ENCODE measurements at places on chromosomes 6 and 20.

DNA sequence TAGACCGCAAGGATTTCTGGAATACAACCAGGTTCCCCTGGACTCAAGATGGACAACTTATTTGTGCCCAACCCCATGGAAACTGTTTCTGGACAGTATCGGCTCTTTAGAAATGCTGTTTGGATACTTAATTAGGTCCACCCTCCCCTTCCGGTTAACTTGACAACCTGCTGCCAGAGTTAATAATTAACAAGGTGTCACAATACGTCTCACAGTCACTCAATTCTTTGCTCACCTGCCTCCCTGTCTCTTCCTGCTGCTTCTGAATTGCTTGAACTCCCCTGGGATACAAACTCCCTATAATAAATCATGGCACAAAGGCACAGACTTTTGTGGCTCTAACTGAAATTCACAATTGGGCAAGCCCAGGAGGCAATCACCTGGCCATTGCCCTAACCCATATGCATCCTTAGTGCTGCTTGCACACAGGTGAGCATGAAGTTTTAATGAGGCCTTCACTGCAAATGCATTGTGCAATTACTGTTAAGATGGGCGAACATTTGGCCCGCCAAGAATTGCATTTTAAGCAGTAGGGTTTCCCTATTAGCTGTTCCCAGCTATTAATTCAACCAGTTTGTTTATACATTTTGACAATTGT lies 504.4 kb upstream of the NOX3 start:
- no peak for DNase-seq

GRCh38 chr20:61220131-61220530 lies 31.9 kb upstream of the CDH4 start:
- no peak for DNase-seq

DNA sequence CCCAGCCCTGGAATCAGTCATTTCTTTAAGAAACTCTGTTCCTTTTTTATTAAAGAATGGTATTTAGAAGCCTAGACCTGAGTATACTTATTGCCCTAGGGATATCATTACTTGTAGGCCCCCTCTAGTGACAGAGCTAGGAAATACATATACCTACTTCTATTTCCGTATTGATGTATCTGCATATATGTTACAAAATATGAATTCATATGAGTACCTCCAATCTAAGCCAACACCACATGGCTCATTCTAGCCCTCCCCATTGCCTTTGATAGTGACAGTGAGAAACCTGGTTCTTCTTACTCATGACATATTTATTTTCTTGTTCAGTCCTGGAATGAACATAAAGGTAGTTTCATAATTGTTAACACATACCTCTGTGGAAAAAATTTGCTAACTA lies 137.2 kb downstream of the FARS2 start:
- DNase-seq = peak; percentile 62

DNA sequence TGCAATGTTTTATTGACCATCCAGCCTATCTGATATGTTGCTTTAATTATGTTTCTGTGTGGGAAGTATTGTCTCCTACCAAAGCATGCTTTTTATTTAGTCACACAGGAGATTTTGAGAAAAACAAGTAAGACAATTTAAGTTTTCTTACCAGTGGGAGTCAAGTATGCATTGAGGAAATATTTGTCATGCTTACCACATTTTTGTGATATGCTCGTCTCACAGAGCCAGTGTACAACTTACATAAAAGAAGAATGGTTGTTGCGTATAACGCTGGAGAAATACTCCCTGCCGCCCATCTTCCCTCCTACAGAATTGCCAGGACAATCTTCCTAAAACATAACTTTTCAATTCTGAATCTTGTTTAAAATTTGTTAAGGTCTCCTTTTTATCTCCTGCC lies 37.1 kb upstream of the FILIP1 start:
- peak; percentile 2 for DNase-seq

DNA sequence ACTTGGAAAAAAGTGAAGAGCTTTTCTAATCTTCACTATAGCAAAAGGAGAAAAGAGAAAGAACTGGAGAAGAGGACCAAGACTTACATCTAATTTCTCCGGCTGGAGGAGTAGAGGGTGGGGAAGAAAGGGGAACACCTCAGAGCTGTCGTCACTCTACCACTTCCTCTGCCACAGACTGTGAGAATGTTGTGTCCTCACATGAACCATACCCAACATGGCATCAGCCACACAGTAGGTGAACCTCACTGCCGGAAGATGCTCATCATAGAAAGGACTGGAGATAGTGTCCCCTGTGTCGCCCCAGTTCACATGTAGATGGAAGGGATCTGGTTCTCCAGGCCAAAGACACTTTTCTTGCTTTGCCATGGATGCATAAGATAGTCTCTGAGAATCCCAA lies 604.4 kb upstream of the NOX3 start:
- DNase-seq = no peak

DNA sequence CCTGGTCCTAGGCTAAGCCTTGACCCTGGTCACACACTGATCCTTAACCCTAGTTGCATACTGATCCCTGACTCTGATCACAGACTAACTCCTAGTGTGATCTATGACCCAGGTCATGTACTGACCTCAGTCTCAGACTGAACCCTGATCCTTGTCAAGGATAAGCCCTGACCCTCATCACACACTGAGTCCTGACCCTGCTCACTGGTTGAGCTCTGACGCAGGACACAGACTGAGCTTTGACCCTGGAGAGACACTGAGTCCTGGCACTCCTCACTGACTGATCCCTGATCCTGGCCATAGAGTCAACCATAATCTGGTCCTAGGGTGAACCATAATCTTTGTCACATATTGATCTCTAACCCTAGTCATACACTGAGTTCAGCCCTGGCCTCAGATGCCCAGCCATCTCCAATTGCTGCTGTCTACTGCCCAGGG lies 37.9 kb downstream of the KCNB1 start:
- no peak for DNase-seq

- no peak for DNase-seq
These were observed 55.0 kb downstream of the BTBD9 start for GRCh38 chr6:38584731-38585130.

DNA sequence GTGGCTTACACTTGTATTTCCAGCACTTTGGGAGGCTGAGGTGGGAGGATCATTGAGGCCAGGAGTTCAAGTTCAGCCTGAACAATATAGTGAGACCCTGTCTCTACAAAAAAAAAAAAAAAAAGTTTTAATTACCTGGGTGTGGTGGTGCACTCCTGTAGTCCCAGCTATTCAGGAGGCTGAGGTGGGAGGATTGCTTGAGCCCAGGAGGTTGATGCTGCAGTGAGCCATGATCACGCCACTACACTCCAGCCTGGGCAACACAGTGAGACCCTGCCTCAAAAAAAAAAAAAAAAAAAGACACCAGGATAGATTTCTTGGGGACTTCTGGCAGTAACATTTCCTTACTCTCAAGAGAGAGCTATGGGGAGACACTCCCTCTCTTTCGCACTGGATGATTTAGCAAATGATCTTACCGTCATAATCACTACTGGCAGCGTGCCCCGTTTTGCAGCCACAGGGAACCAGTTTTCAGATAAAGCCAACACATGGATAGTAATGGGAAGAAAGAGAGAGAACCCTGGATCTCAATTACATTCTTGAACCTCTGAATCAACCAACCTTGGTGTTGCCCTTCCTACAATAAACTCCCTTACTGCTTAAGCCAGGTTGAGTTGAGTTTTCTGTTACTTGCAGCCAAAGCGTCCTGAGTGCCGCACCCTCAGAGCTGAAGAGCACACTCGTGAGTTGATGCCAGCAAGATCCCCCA lies 18.1 kb upstream of the PTPN1 start:
- peak; percentile 65 for DNase-seq

DNA sequence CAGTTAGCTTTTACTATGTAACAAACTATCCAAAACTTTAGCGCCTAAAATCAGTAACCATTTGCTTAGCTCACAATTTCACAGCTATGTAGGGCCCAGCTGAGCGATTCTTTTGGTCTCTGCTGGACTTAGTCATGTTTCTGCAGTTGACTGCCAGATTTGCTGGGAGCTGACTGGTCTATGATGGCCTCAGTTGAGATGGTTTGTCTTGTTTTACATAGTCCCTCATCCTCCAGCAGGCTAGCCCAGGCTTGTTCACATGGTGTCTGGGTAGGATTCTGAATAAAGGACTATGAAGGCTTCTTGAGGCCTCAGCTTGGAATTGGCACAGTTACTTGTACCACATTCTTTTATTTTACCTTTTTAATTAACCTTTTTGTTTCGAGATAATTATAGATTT lies 247.8 kb upstream of the CHD6 start:
- DNase-seq = no peak

- peak; percentile 79 for DNase-seq
These were observed 161.3 kb downstream of the SOX4 start for GRCh38 chr6:21754891-21755290.

DNA sequence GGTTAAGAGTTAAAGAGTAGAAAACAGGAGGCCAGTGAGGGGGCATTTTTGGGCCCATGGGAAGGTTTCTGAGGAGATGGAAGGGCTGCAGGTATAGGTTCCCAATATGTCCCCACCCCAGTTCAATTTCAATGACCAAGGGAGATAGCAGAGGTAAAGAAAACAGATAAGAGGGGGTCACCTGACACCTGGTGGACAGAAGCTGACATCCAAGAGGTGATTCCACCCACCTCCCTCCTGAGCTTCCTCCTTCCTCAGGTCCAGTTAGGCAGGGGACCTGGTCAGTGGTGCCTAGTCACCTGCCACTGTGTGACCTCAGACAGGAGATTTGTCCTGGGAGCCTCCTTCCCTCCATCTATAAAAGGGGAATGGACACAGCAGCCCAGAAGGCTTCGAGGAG lies 29.5 kb upstream of the MAS1L start:
- no peak for DNase-seq

- no peak for DNase-seq
These were observed 218.1 kb upstream of the SOX4 start for GRCh38 chr6:21375151-21376116.

DNA sequence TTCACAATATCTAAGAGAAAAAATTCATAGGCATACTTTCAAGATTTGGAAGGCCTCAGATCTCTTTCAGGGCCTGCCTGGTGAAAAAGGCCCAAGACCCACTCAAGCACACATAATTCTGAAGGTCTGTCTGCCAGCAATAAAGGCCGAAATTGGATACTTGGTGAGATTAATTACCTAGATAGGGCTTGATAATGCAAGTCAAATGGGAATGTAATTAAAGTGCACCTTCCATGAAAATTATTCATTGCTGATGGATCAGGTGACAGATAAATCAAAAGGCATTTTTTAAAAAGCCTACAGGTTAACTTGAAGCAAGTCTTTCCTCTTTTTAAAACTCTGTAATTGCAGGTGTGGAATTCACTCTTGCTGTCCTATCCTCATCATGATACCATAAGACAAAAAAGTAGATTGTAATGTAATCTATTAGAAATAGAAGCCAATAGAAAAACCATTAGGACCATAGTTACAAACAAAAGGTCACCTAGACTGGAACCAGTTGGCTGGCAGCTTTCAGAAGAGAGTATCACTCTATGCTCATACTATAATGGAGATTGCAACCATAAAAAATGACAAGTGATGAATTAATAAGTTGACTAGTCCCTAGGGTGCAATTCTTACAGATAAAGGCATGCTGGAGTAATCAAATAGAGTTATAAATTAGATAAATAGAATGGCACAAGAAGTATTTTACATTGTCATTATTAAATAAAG lies 77.3 kb downstream of the EPHA7 start:
- no peak for DNase-seq

DNA sequence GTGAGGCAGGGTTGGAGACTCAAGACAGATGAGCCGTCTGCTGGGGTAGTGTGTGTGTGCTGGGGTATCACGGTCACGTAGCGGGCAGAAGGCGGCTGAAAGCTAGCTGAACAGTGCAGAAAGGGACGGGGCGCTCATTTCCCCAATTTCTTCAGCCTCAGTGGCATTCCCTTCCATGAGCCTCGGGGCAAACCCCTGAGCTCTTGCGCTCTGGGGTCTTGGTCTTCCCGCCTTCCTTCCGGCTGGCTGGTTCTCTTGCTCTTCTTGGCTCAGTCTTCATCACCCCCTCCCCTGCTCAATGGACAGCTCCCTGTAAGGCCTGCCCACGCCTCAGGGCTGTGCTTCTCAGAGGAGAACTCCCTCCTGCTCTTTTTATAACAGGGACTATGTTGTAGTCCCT lies 15.5 kb upstream of the TMEM181 start:
- DNase-seq = no peak

- DNase-seq = no peak
These were observed 529.6 kb downstream of the ADGRB3 start for GRCh38 chr6:69164564-69165229.

GRCh38 chr20:57879779-57880570 lies 170.2 kb upstream of the PMEPA1 start:
- no peak for DNase-seq

DNA sequence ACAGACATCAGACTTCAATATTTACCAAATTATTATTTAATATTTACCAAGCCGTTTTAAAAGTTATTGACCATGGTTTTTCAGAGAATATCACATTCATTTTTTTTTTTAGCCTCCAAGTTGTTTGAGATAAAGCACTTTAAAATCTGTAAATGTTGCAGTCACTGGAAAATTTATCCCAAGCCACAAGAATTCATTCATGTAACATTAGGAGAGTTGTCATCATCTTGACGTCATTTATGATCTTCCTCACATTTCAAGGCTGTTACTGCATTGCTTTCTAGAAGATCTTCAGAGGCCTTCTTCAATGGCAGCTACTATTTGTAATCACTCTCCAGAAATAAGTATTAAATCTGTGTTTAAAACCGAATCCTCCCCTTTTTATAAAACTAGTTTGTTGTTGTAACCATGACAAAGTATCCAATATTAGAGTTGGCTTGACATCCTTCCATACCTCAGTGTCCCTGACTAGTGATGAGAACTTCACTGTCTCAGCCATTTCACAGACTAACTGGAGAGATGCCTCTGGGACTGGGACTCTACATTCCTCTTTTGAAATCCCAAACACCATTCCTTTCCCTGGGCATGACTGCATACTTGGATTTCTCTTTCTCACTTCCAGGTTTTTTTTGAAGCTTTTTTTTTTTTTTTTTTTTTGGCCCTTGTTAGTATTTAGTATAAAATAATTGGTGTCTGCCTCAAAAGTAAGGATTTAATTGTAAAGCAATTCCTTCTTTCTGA lies 100.1 kb downstream of the ZFAND3 start:
- peak; percentile 69 for DNase-seq

DNA sequence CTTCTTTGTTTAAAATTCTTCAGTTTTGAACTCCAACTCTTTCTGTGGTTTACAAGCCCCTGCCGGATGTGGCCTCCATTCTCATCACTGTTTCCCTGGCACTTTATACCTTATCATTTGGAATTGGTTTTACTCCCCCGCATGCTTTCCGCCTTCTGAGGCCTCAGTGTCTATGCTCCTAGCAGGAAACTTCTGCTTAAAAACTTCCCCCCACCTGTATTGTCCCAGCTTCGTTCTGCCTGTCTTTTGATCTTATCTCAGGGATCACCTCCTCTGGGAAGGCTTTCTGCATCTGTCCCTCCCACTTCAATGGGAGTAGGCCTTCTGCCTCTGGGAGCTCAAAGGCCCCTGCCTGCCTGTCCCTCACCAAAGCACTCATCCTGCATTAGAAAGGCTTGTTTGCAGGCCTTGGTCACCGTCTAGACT lies 3.4 kb upstream of the ANGPT4 start:
- no peak for DNase-seq

Measured in fibroblast of mammary gland (primary cell).